ENCODE measurements at places on chromosomes 11 and 22. TPM values are rescaled to one million over a fixed set of nuclear protein-coding genes. Genes with fewer than 3 reads are reported as not detected.
A peak's percentile ranks its signal among the peaks of the same experiment; 100 is the strongest.

CALCA gene
- total RNA-seq, result 0.66 TPM

TIMP3 gene
- 295 TPM for total RNA-seq

DNA sequence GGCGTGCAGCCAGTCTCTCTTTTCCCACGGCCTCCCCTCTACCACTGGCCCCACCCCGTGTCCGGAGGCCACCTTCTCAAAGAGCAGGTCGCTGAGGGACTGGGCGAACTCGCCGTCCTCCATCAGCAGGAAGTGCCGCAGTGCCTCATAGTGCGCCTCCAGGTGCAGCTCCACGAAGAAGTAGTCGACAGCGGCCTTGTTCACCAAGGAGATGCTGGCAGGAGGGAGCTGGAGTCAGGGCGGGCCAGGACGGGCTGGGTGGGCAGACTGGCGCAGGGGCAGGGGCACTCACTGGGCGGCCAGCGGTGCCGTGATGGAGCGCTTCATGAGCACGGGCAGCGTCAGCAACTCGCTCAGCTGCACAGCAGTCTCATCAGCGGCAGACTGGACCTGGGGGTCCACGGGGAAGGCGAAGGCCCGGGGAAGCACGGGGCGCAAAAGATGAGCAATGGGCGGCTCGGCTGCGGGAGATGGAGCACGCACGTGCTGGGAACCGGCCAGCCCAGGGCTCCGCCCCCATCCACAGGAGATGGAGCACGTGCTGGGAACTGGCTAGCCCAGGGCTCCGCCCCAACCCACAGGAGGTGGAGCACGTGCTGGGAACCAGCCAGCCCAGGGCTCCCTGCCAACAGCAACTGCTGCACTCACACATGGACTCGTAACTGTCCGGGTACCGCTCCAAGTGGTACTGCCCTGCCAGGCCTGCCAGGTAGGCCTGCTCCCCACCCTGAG lies 18.4 kb downstream of the SELENOO start:
- peaks cover 14% of the 10 kb centered on the region for H3K4me1 ChIP-seq
- DNase-seq, result peak; percentile 97
- H3K27ac ChIP-seq, result no peak overlapping the region
- no peaks in the 10 kb centered on the region for H3K27me3 ChIP-seq
- H3K4me3 ChIP-seq, result no peak overlapping the region

DNA sequence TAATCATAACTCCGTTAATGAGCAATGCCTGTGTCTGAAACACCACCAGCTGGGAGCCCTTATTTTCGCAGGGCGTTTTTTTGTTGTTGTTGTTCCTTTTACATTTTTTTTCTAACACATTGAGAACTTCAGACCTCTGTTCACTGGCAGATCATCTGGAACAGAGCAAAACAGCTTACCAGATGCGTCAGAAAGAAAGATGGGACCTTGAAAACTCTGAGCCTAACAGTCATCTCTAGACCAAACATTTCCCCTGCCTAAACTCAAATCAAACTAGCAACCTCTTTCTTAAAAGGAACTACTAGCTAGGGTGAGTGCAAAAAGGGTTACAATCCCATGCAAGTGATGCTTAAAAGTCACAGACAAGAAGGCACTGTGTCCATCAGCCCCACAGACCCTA lies 93.2 kb downstream of the PLEKHA7 start:
- no peak for DNase-seq
- H3K4me3 ChIP-seq, result no peak overlapping the region
- H3K36me3 ChIP-seq, result no peaks in the 10 kb centered on the region
- H3K27ac ChIP-seq, result no peak overlapping the region

- H3K27ac ChIP-seq, result no peak overlapping the region
- peaks cover 16% of the 10 kb centered on the region for H3K4me1 ChIP-seq
- H3K36me3 ChIP-seq, result no peaks in the 10 kb centered on the region
- no peak for DNase-seq
Measured at GRCh38 chr22:19289475-19290161, 1.9 kb downstream of the CLTCL1 start.

GRCh38 chr11:111417766-111418435 lies 38.8 kb upstream of the POU2AF1 start:
- H3K27ac ChIP-seq, result peak overlapping the region; percentile 81
- no peaks in the 10 kb centered on the region for H3K27me3 ChIP-seq
- no peak overlapping the region for H3K4me3 ChIP-seq
- peak; percentile 94 for DNase-seq
- peaks cover 36% of the 10 kb centered on the region for H3K4me1 ChIP-seq

- H3K27me3 ChIP-seq, result no peaks in the 10 kb centered on the region
- no peak overlapping the region for H3K27ac ChIP-seq
- H3K36me3 ChIP-seq, result no peaks in the 10 kb centered on the region
- DNase-seq, result no peak
- H3K4me1 ChIP-seq, result no peaks in the 10 kb centered on the region
Measured at GRCh38 chr11:117743121-117743815, 53.7 kb downstream of the DSCAML1 start.
